Spleen (tissue), 13 donors: ENCODE measurements at places on chromosomes 2 and 18. TPM values are rescaled to one million over a fixed set of nuclear protein-coding genes. Genes with fewer than 3 reads are reported as not detected.

GRCh38 chr18:51072586-51073313 is 42.7 kb downstream of the SMAD4 start:
- no peak for DNase-seq

TET3 gene
- 20.6 TPM for total RNA-seq

- no peak for DNase-seq
Measured at GRCh38 chr2:119366161-119366648, 429 bp downstream of the C2orf76 start.

DNA sequence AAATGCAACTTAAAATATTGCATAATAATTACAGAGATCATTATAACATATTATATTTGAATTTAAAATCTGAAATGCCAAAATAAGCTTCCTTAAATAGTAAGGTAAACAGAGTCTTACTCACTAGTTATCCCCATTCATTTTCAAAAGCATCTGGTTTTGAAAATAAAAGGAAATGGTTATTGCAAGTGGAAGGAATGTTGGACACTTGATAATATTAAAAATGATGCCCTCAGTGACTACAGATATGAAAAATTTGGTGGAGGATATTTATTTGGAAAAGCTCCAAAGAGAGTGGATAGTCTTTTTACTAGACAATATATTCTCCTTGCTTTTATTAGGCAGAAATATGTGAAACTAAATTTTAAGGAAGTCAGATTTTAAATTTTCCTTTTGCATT is 39.7 kb downstream of the CDH19 start:
- DNase-seq = no peak

CHRND gene
- total RNA-seq = not detected

TBC1D8 gene
- 54.5 TPM for total RNA-seq
